Activated CD4-positive, alpha-beta T cell treated with anti-CD3 and anti-CD28 coated beads for 24 hours (primary cell): ENCODE measurements at places on chromosomes 6 and 20.

DNA sequence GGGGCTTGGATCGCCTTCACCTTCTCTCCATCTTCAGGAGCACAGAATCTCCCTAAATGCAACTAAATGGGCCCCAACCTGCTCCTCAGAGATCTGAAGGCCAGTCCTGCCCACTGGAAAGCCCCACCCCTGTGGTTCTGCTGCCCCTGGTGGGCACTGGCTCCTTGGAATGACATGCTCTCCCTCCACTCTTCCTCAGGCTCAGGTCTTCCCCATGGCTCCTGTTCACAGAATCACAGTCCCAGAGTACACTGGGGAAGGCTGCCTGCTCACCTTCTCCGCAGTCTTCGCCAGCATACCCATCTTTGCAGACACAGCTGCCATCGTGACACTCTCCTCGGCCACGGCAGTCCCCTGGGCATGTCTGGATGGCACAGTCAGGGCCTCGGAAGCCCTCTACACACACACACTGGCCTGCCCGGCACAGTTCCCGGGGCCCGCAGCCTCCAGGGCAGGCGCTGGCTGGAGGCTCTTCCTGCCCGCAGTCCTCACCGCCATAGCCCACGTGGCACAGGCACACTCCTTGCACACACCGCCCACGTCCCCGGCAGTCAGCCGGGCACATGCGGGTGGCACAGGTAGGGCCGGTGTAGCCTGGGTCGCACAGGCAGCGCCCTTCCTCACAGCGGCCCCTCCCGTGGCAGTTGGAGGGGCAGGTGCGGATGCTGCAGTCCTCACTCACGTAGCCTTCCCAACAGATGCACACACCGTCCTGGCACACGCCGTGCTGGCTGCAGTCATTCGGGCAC lies 13.6 kb downstream of the TNXB start:
- DNase-seq: no peak

DNA sequence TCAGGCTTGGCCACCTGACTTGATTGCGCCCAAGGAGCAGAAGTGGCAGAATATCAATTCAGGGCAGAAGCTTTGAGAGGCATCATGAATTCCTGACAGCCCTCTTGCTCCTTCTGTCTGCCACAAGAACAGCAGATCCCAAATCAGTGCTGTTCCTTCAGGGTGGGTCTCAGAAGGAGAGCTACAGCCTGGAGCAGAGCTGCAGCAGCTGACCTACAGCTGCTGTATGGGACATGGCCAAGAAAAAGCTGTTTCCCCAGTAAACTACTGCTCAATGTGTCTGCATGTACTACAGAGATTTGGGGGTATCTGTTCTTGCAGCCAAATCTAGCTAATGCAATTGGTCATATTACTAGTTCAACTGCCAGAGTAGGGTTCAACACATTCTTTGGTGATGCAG lies 69.0 kb downstream of the SLC22A3 start:
- DNase-seq: no peak

GRCh38 chr20:32490942-32491763 lies 94.0 kb downstream of the NOL4L start:
- DNase-seq: no peak

GRCh38 chr6:169646906-169647567 lies 54.8 kb downstream of the WDR27 start:
- no peak for DNase-seq

GRCh38 chr6:89027756-89028155 lies 52.8 kb upstream of the PNRC1 start:
- no peak for DNase-seq

- DNase-seq: peak; percentile 50
Observed at GRCh38 chr6:138001750-138002349, 105.4 kb downstream of the PERP start.

DNA sequence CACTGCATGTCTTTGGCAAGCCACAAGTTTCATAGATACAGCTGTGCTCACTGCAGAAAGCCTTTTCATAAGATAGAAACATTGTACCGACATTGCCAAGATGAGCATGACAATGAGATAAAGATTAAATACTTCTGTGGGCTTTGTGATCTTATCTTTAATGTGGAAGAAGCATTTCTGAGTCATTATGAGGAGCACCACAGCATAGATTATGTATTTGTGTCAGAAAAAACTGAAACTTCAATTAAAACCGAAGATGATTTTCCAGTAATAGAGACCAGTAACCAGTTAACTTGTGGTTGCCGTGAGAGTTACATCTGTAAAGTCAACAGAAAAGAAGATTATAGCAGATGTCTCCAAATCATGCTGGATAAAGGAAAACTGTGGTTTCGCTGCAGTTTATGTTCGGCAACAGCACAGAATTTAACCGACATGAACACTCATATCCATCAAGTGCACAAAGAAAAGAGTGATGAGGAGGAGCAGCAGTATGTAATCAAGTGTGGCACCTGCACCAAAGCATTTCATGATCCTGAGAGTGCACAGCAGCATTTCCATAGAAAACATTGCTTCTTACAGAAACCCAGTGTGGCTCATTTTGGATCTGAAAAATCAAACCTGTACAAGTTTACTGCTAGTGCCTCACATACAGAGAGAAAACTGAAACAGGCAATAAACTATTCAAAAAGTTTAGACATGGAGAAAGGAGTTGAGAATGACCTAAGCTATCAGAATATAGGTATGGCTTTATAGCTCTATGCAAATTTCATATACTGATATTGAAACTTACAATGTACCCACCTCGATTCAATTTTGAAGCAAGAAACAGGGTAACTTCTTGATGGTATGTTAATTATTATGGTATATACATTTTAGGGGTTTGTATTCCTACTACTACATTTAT lies 23.9 kb upstream of the BAG2 start:
- no peak for DNase-seq

DNA sequence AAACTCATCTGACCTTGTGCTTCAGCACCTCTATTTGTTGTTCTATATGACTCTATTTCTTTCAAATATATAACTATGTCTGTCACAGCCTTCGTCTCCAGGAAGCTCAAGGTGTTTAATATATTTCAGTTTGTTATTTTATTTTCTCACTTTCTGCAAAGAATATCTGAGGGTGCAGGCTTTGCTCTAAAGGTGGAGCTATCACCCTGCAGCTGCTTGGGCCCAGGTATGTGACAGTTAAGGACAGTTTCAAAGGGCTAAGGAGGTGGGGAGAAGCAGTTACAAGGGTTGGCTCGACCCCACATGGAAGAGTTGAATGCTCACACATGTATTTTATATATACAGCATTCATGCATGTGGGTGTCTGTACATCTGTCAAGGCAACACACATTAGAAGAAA lies 405.6 kb downstream of the BTBD9 start:
- DNase-seq: no peak

DNA sequence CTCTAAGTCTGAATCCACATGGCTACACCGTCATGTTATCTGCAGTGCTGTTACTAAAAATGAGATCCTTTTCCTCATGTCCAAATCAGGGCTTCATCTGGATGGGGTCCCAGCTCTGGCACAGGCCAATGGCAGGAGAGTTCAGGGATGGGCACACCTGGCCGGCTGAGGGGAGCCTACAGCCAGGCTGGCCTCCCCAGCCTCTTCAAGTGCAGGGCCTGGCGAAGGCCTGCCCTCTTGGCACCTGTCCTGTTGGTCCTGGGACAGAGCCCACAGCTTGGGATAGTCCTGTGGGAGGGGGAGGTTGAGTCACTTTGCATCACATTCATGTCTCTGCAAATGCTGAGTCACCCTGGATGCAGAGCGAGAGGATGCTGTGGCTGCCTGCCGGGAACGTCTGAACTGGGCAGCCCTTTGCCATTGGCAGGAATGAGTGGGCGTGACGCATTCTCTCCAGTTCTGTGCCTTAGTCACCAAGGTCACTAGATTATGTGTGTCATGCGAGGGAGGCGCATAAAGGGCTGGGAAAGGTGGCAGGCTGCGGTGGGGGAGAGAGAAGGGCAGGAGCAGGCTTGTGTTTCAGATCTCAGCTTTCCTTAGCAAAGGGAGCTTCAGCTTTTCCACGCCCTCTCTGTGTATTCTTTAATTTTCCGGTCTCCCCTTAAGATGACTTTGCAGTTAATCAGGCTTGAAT lies 223.2 kb upstream of the ECI2 start:
- no peak for DNase-seq

DNA sequence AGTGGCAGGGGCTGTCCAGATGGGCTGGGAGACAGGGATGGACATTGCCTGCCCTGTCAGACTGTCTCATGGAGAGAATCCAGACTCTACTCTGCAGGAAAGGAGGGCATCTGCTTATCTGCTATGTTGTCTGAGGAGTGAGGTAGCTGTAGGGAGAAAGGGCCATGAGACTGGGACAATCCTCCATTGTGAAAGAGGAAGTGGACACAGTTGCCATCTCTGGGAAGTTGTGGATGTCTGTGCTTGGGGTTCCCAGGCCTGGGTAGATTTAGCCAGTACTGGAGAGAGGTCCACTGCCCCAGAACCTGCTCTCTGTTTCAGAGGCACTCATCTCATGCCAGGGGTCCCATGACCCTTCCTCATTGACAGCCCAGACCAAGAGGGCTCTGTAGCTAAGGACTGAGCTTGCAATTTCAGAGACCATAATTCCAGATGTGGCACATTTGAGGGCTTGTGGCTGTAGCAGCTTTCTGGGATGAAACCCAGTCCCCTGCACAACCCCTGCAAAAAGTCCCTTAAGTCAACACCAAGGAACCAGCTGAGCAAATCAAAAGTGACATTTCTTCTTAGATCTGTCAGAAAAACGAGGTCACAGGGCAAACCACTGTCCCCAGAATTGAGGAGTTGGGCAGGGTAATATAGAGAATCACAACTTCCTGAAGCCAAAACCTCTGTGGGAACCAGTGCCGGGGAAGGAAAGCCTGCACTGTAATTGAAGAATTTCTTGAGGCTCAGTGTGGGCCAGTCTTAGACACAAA lies 4.1 kb upstream of the SIRPG start:
- no peak for DNase-seq

GRCh38 chr6:25359891-25360290 lies 80.7 kb downstream of the CARMIL1 start:
- DNase-seq: no peak

DNA sequence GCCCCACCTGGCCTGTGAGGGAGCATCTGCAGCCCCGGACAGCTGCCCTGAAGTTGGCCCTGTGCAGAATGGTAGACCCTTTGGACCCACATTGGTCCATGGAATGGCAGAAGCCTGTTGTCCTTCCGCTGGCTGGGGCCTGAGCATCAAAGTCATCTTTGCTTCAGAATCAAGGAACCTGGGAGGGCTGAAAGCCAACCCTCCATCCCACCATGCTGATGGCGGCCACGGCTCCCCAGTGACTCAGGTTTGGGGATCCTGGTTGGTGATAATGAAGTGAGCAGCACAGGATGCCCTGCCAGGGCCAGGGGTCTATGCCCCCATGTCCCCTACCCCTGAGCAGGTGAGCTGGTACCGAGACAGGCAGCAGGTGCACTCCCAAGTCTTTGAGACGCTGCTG lies 52.8 kb downstream of the YTHDF1 start:
- no peak for DNase-seq

- DNase-seq: no peak
Observed at GRCh38 chr20:56806952-56807517, 177.9 kb downstream of the TFAP2C start.

DNA sequence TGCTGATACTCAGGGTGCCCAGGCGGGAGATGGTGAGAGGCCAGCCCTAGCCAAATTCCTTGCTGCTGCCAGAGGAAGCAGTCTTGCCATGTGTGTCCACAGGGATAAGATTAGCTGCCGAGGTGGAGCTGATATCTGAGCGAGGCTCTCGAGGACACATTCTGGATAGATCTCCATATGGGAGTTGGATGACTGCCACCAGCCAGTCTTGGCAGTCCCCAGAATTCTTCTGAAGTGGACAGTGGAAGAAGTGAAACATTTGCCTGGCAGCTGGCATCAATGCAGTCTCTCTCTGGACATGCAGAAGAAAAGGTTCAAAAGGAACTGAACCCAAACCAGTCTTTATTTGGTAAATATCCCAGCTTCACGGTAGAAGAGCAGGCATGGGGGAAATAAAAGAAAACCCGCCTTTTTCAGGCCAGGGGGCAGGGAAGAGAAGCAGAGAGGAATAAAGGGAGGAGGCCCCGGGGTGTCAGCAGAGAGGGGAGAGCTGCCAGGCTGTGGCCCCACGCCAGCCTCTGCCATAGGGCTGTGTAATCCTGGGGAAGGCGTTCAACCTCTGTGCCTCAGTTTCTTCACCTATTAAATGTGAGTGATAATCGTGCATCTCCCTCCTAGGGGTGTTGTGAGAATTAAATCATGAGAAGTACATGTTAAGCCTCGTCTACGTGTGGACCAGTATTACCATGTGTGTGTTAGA lies 3.7 kb upstream of the FUCA2 start:
- no peak for DNase-seq

DNA sequence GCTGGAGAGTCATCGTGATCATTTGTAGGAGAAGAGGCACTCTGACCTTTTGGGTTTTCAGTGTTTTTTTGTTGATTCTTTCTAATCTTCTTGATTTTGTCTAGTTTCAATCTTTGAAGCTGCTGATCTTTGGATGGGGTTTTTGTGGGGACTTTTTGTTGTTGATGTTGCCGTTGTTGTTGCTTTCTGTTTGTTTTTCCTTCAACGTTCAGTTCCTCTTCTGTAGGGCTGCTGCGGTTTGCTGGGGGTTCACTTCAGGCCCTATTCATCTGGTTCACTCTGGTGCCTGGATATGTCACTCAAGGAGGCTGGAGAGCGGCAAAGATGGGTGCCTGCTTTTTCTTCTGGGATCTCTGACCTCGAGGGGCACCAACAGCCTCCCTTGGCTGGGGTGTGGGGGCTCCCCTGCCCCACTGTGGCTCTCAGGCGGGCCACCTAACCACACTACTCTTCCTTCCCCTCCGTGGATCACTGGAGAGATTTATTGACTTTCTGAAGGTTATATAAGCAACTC lies 21.5 kb upstream of the TMEM244 start:
- no peak for DNase-seq

DNA sequence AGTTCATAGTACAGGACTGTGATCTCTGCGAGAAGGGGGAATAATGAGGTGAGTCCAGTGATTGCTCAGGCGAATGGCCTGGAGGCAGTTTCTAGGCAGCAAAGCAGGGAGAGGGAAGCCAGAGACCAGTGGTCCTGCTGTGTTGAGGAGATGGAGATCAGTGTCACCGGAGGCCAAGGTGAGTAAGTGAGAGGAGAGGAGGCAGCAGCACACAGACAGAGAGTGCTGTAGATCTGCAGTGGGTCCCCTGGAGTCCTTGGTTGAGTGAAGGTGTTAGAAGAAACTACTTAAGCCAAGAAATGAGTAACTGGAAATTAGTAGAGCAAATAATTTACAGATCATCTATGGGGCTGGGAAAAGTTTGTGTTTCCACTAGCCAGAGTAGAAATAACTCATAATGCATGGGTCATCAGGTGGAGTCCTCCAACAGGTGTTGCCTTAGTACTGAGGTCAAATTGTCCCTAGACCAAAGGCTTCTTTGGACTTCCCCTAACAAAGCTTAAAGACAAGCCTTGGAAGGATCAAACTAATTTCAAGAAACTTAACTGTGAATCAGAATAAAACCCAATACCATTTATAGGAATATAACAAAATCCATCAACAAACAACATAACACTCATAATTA lies 13.6 kb downstream of the HEBP2 start:
- no peak for DNase-seq

GRCh38 chr20:57957411-57958049 lies 247.7 kb upstream of the PMEPA1 start:
- DNase-seq: no peak

GRCh38 chr6:32472781-32473375 lies 33.2 kb downstream of the HLA-DRA start:
- no peak for DNase-seq
